Naive thymus-derived CD8-positive, alpha-beta T cell (primary cell): ENCODE measurements at places on chromosomes 4 and X.

- DNase-seq, result no peak
Measured at GRCh38 chr4:56086561-56086960, 137.8 kb downstream of the CEP135 start.

GRCh38 chrX:120791013-120791643 lies 84.5 kb downstream of the CT47B1 start:
- no peak for DNase-seq

- no peak for DNase-seq
Measured at GRCh38 chr4:15938182-15938581, 358 bp downstream of the FGFBP1 start.

DNA sequence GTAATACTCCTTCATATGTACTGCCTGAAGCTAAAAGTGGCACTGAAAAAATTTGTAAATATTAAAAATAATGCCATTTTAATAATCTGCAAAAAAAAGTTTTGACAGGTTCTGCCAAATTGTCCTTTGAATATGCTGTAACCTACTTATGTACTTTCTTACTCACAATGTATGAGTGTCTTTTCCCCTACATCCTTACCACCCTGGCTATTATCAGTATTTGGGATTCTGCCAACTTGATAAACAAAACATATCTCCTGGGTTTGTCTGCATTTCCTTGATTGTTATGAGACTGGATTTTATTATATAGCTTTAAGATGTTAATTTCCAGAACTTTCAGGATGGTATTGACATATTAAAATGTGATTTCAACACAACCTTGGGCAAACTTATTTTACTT lies 187.9 kb downstream of the CHM start:
- DNase-seq, result no peak

GRCh38 chr4:164012396-164013027 lies 518.0 kb downstream of the TMA16 start:
- peak; percentile 46 for DNase-seq

DNA sequence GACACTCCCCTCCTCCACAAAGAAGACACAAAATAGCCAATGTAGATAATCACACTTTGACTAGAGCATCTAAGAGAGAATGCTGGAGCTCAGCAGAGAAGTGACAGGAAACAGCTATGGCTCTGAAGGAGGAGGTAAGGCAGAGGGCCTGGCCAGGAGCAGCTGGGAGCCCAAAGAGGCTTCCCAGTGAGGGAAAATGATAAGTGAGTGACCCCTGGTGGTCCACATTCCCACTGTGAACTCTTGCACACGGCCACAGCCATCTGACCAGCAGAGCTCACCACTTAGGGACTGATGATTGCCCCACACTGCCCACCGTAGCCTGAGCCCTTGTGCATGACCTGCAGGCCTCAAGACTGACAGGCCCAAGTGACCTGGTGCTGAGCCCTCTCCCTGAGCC lies 162.7 kb upstream of the GALNTL6 start:
- DNase-seq, result no peak

GRCh38 chrX:103098488-103098887 lies 5.5 kb upstream of the NXF3 start:
- DNase-seq, result no peak

DNA sequence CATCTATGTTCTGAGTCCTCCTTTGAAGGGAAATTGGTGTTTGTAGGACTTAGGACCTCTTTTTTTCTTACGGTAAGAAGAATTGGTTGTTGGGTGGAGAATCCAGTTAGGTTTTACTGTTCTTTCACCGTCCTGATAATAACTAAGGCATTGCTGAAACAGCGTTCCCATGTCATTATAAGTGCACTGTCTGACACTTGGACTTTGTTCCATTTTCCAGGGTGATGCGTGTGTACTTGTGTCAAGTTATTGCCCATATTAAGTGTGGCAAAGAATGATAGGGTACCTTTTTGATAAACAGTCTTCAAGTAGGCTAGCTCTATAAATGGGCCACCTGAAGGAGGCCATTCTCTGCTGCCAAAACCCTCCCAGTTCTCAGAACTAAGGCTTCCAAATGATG lies 119.7 kb downstream of the AASDH start:
- DNase-seq, result no peak

DNA sequence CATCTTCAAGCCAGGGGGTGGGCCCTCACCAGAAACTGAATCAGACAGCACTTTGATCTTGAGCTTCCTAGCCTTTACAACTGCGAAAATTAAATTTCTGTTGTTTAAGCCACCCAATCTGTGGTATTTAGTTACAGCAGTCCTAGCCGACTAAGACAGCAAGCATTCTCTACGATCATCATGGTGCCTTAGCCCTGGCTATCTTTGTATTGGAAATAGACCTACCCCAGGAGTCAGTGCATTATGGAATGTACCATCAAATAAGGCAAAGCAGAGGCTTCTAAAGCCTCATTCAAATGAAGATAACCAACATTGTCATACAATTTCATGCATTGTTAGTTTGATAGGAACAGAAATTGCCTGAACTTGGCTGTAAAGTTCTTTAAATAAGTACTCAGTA lies 75.0 kb downstream of the PARM1 start:
- no peak for DNase-seq

- no peak for DNase-seq
Measured at GRCh38 chr4:88610771-88611170, 18.5 kb downstream of the HERC3 start.

- DNase-seq, result no peak
Measured at GRCh38 chr4:30537456-30537855, 182.7 kb upstream of the PCDH7 start.

DNA sequence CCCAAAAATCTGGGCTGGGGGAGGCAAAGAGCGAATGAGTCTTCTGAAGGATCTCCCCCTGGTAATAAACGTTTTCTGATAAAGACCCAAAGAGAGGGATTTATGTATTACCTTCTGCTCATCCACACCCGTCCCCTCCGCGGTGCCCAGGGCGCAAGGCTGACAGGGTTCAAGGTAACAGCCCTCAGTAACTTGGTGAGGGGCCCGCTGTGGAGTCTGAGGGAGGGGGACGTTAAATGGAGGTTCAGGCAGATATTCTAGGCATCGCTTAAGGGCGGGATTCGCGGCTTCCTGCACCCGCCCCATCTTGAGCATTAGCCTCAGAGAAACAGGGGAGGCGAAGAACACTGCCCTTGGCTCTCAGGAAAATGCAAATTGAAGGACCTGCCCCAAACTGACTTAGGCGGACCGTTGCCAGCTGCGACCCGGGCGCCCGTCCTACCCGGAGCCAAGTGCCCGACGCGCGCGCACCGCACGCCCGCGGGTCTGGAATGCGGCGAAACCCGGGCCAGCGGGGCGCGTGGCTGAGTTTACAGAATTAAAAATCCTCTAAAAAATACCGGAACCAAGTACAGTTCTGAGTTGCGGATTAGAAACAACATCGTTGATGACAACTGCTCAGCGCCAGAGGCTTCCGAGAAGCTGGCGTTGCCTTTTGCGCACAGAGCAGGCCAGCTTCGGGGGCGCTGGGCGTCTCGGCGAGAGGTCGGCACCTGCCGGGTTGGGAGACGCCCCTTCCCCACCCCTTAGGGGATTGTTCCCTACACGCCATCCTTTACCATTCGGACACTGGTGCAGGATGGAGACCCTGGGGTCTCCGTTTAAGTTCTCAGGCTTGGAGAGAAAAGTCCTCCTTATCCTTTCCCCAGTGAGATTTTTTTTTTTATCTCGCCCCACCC lies 2.8 kb downstream of the HELT start:
- no peak for DNase-seq

- DNase-seq, result no peak
Measured at GRCh38 chrX:16119353-16120220, 3.8 kb upstream of the GRPR start.

DNA sequence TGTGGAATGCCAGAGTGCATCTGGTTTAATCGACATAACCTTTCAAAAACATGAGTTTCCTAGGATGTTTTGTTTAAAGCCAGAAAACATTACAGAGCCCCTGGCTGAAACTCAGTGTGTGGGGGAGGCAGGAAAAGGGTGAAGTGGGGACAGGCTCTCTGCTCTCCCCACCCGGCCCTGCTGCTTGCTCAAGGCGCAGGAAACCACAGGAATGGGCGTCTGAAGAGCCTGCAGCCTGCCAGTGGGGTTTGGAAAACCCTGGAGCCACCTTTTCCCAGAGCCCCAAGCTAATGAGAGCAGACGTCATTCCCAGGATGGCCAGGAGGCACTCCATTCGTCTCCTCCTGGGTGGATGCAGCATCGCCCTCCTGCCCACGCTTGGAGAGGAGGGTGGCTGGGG lies 240.6 kb downstream of the AFAP1 start:
- DNase-seq, result no peak

GRCh38 chr4:28639747-28640146 lies 1779.1 kb downstream of the STIM2 start:
- no peak for DNase-seq

DNA sequence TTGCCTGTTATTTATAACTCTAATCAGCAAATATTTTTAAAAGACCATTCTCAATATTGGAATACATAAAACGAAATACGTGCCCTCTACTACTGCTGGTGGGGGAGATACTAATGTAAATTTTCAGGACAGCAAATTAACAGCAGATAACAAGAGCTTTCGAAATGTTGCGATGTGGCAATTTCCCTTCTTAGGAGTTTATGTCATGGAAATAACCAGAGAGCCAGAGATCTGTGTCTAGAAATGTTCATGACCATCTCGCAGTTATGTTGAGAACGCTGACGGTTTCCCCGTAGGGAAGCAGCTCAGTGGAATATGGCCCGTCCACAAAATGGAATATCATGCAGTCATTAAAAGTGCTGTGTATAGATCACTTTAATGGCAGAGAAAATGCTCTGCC lies 238.4 kb upstream of the PSAPL1 start:
- DNase-seq, result no peak

GRCh38 chr4:141132709-141133145 lies 542 bp downstream of the RNF150 start:
- DNase-seq, result no peak

DNA sequence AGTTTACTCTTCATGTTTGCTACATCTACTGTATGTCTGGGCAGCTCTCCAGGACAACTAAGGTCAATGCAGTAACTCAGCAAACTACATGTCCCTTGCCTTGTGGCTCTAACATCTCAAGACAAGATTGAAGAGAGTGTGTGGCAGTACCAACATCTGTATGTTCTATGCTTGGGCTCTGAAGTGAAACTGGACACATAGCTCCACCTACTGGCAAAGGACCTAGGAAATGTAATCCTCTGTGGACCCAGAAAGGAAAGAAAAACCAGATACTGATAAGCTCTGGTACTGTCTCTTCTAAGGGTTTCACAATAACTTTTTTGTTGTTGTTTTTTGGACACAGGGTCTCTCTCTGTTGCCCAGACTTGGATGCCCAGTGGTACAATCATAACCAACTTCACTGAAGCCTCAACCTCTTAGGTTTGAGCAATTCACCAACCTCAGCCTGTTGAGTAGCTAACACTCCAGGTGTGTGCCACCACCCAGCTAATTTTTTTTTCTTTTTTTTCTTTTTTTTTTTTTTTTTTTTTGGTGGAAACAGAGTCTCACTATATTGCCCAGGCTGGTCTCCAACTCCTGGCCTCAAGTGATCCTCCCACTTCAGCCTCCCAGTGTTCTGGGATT lies 64.1 kb downstream of the QDPR start:
- peak; percentile 59 for DNase-seq

- no peak for DNase-seq
Measured at GRCh38 chrX:46599051-46599560, 25.5 kb downstream of the CHST7 start.

- no peak for DNase-seq
Measured at GRCh38 chr4:81304871-81305270, 89.8 kb upstream of the PRKG2 start.

- peak; percentile 81 for DNase-seq
Measured at GRCh38 chr4:1748465-1748995, 27.2 kb downstream of the TACC3 start.

- DNase-seq, result no peak
Measured at GRCh38 chrX:16210061-16210460, 42.8 kb downstream of the MAGEB17 start.

GRCh38 chr4:54276641-54277430 lies 47.7 kb downstream of the PDGFRA start:
- DNase-seq, result no peak

DNA sequence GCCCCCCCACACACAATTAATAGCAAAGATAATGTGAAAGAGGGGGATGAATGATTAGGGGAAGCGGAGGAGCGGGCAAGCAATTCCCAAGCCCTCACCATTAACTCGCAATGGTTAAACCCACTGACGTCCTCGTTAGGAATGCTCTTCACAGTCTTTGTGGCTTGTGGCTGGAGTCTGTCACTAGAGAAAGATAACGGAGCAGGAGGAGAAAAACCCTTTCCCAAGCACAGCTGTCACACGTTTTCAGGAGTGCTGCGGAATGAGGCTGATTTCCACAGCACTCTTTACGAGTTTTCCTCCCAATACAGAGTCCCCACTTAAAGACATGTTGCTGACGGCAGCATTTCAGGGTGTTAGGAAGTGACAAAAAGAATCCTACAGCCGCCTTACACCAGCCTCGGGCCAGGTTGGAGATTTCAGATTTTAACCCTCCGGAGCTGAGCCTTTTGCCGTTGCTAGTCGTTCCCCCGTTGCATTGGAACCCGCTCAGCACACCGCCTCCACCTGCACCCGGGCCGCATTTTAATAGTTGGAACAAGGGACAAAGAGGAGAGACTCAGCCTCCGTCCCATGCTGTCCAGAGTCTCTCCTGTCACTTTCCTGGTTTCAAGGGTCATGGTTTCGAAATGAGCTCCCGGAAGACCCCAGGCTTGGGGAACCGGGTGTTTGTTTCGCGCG lies 92.2 kb downstream of the GEMIN8 start:
- DNase-seq, result no peak

- no peak for DNase-seq
Measured at GRCh38 chr4:69750346-69750745, 10.1 kb downstream of the SULT1B1 start.

DNA sequence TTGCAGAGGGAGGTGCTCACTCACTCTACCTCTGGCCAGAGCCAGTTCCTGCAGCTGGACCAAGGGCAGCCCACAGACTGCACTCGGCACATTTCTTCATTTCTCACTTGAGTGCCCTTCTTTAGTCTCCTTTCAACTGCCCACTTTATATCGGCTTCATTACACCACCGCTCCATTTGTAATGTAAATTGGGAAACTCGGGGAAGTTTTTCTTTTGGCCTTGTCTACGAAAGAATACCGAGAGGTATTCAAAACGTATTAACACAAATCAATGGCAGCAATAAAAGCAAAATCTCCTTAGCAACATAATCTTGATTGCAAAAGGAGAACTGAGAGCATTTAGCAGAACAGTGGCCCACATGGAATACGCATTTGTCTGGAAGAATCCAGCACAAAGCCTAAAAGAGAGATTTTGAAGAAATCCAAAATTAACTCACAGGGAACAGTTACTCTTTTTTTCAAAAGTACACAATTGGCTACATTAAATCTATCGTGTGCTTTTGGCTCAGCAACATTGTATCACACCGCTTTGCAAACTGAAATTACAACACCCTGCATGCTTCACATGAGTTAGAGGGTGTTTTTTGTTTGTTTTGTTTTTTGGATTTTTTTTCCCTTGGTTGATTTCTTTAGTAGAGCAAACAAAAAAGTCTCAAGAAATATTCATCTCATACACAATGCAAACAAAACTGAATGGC lies 62.6 kb downstream of the CHIC2 start:
- no peak for DNase-seq

- DNase-seq, result no peak
Measured at GRCh38 chr4:3765271-3766035, 732 bp upstream of the ADRA2C start.
